ENCODE measurements at places on chromosomes 4 and X.
A peak's percentile ranks its signal among the peaks of the same experiment; 100 is the strongest.

DNA sequence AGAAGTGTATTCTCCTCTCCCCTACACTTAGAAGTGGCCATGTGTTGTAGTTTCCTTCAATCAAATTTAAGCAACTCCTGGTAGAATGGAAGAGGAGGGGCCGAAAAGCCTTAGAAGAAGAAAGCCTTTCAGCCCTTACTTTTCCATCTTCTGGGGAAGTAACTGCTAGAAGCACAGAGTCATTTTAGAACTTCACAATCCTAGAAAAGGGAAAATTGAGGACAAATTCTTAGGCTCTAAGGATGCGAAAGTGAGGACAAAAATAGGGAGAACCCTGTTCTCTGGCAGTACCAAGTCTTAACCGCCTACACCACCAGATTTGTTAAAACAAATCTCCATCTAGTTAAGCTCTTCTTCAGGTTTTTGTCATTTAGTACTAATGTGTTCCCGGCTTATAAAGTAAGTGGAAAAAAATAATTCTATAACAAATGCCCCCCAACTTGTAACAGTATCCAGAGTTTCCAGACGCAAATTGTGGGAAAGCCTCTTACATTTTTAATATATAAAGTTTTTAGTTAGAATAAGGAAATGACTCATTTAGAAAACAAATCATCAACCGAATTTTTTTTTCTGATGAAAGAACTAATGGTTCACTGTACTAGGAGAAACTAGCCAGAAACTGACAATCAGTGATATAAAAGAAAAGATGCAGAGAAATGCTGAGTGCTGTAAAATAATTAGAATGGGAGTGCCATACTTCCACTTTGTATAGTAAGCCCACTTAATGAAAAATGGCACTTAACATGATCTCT lies 76.0 kb downstream of the ARAP2 start:
- no peak for DNase-seq

GRCh38 chrX:124226129-124226528 lies 106.3 kb upstream of the TEX13D start:
- no peak for DNase-seq

DNA sequence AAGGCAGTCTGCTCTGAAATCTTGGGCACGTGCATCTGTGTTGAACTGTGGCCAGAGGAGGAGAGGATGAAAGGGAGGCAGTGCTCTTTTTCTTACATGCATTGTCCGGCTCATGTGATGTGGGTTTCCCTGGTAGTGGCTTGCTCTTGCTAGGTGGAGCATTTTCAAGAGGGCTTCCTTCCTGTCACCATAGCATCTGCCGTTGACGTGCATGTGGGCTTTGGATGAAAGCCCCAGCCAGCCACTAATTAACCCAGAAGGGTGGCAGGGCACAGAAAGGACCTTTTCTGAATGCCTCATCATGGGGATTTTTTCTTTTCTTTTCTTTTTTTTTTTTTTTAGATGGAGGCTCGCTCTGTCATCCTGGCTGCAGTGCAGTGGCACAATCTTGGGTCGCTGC lies 121.3 kb downstream of the GPR143 start:
- DNase-seq: no peak

DNA sequence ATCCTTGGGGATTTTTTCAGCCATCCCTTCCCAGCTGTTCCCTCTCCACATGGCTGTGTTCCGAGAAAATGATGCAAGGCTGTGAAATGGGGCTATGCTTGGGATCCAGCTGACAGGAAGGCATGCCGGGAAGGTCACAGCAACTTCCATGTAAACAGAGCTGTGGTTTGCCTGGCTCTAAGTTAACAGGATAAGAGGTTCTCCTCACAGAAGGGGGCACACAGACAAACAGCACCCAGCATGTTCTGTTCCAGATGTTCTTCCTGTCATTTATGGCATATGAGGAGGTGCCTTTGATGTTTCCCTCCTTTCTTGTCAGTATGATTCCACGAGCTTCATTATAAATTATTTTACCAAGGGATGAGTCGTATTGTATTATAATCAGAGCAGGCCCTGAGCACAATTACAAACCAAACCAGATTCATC lies 220.7 kb downstream of the ANTXR2 start:
- DNase-seq: no peak

- no peak for DNase-seq
Observed at GRCh38 chr4:121709766-121710405, 13.1 kb upstream of the ANXA5 start.

GRCh38 chrX:150680974-150681373 lies 12.2 kb upstream of the MTMR1 start:
- no peak for DNase-seq

- no peak for DNase-seq
Observed at GRCh38 chr4:41399231-41399630, 138.7 kb upstream of the LIMCH1 start.

- no peak for DNase-seq
Observed at GRCh38 chr4:3311095-3311372, 18.2 kb downstream of the RGS12 start.

- DNase-seq: no peak
Observed at GRCh38 chrX:14359316-14359715, 170.0 kb upstream of the GLRA2 start.

GRCh38 chrX:17082831-17083230 lies 136.4 kb downstream of the REPS2 start:
- no peak for DNase-seq

GRCh38 chr4:88965053-88965452 lies 91.9 kb downstream of the FAM13A start:
- no peak for DNase-seq

GRCh38 chr4:119659576-119659975 lies 31.0 kb upstream of the PDE5A start:
- DNase-seq: no peak

GRCh38 chr4:36317721-36318120 lies 36.3 kb downstream of the DTHD1 start:
- no peak for DNase-seq

- peak; percentile 26 for DNase-seq
Observed at GRCh38 chr4:41757521-41758156, 9.1 kb upstream of the PHOX2B start.

DNA sequence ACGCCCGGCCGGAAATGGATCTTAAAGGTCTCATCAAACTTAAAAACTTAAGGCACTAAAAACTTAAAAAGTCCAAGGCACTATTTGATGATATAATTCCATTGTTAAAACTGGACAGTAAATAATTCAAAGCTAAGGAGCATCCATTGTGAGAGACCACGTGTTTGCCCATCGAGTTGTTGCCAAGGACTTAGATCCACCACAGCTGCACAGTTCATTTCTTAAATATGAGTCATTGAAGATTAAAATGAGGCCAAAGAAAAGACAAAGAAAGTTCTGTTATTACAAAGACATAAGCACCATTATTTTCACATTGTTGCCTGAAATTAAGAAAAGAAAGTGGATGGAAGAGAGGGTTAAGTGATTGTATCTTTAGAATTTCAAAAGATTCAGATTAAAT lies 411.5 kb upstream of the FTHL17 start:
- no peak for DNase-seq

- no peak for DNase-seq
Observed at GRCh38 chrX:119273420-119274192, 37.5 kb downstream of the PGRMC1 start.

DNA sequence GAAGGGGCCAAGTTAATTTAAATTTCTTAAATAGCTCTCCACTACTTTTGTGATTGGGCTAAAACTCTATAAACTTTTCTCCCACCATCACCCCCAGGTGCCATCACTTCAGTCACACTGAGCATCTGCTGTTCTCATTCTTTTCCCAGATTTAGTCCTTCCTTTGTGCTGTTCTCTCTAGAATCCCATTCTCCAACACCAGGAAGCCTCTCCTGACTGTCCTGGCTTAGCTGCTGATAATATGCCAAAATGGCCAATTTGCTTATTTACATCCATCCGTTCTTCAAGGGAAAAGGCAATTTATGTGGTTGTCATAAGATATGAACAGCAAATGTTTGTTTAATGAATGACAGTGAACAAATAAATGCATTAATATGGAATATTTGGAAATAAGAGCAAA lies 44.1 kb downstream of the FGFBP1 start:
- no peak for DNase-seq

GRCh38 chr4:153447175-153447905 lies 18.8 kb upstream of the TMEM131L start:
- no peak for DNase-seq

DNA sequence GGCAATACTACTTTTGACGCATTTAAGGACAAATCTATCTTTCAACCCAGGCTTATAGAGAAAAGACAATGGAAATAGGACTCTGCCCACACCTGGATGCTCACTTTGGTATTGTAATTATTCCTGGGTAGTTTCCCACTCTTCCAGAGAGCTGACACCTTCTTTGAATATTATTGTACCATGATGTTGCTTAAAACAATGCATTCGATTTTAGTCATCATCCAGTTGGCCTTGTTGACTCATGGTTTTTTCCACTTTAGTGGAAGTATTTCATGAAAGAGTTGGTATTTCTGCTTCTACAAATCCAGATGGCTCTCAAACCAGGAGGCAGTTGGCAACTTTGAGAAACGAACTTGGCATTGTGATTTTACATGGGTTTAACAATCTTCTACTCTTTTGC lies 124.2 kb downstream of the ENOX2 start:
- DNase-seq: no peak

GRCh38 chr4:81565142-81565870 lies 93.6 kb upstream of the RASGEF1B start:
- DNase-seq: no peak

DNA sequence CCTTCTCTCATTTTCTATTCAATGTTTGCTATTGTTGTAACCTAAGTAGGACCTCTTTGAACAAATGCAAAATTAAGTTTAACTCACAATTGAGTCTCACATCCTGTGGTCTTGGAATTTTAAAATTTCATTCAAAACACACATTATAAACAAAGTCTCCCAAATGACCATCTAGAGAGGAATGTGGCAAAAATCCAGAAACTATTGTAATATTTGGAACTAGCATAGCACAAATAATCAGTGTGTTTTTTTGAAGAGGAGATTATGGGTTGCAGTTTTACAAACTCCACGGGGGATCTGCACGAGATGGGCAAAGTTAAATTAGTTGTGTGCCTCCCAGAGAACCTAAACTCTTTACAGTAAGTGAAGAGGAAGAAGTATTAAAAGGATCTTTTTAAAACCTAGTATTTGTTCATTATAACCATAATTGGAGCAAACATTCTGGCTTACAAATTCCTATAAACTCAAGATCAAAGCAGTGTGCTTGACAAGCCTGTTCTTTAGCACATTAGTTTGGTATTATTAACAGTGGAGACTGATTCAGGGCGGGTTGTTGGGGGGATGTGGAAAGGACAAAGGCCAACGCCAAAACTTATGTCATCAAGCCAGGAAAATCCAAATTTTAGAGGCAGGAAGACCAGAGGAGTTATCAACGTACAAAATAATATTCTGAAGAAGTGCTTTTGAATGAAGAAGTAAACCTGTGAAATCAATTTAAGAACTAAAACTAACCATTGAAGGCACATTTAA lies 22.4 kb upstream of the RBPJ start:
- no peak for DNase-seq

DNA sequence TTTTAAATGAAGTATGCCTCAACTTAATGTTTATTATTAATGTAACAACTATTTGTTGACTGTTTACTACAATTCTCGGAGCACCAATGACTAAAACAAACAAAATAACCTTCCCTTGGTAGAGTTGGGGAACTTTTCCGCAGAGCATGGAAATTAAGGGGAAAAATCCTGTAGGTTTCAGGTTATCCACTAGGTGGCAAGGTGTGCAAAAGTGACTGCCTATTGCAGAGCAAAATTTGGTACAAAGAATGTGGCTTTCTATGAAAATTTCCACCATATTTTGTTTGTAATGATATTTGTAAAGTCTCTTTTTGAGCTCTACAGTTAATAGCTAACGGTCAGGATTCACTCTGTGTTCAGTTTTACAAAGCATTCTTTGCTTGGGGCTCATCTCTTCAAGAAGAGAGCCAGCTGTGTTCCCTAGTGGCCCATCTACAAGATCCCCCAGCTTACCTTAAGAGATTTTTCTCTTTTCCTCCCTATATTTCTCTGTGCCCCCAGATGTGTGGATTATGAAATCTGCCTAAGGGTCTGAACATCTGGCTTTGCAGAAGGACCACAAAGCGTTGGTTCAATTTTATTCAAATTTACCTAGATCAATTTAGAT lies 61.1 kb downstream of the FBXO8 start:
- DNase-seq: no peak

- DNase-seq: no peak
Observed at GRCh38 chr4:69781458-69782418, 21.3 kb upstream of the SULT1B1 start.

DNA sequence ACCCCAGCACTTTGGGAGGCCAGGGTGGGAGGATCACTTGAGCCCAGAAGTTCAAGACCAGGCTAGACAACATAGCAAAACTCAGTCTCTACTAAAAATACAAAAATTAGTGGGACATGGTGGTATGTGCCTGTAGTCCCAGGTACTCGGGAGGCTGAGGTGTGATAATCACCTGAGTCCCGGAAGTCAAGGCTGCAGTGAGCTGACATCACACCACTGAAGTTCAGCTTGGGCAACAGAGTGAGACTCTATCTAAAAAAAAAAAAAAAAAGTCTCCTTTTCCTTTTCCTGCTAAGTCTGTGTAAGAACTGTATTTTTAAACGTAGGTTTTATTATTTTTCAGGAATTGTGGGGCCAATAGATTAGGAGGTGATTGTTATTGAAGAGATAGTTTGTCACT lies 356.7 kb downstream of the ARHGAP24 start:
- DNase-seq: no peak

GRCh38 chr4:128359422-128359821 lies 71.8 kb upstream of the PGRMC2 start:
- DNase-seq: no peak

DNA sequence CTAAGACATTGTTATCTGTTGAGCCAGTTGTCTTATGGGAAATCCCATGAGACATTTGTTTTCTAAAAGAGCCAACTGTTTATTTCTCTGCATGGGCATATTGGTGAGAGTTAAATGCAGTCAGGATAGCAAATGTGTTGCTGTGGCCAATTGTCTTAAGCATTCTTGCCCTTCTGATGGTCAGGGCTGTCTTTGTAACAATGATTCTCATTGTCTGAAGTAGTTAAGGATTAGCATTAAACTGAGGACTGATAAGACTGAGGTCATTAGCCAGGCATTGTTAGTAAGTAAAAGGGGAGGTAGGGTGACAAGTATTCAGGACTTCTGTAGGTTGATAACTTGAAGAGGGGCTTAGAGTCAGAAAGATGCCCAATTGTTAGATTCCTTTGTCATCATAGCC lies 11.2 kb upstream of the MORF4L2 start:
- no peak for DNase-seq

DNA sequence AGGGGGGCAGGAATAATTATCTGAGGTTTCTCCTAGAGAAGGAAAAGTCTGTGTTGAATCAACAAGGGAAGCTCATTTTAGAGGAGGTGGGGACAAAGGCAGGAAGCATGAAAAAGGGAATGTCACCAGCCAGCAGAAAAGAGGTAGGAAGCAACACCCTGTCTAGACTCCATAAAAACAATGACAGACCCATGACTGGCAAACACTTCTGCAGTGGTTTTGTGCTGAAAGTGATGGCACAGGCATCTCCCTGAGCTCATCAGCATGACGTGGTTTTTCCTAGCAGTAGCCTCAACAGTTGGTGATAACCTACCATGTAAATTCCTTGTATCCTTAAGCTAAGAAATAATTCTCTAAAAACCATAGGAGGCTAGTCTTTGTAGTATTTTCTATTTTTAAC lies 110.7 kb upstream of the GALNT7 start:
- DNase-seq: no peak

- DNase-seq: no peak
Observed at GRCh38 chrX:34901761-34902160, 40.8 kb upstream of the FAM47B start.
